ENCODE measurements at places on chromosomes 16 and 17.

- DNase-seq, result no peak
These were observed 19.5 kb upstream of the CDC6 start for GRCh38 chr17:40268141-40268712.

- no peak for DNase-seq
These were observed 7.7 kb upstream of the TMEM100 start for GRCh38 chr17:55730380-55730779.

DNA sequence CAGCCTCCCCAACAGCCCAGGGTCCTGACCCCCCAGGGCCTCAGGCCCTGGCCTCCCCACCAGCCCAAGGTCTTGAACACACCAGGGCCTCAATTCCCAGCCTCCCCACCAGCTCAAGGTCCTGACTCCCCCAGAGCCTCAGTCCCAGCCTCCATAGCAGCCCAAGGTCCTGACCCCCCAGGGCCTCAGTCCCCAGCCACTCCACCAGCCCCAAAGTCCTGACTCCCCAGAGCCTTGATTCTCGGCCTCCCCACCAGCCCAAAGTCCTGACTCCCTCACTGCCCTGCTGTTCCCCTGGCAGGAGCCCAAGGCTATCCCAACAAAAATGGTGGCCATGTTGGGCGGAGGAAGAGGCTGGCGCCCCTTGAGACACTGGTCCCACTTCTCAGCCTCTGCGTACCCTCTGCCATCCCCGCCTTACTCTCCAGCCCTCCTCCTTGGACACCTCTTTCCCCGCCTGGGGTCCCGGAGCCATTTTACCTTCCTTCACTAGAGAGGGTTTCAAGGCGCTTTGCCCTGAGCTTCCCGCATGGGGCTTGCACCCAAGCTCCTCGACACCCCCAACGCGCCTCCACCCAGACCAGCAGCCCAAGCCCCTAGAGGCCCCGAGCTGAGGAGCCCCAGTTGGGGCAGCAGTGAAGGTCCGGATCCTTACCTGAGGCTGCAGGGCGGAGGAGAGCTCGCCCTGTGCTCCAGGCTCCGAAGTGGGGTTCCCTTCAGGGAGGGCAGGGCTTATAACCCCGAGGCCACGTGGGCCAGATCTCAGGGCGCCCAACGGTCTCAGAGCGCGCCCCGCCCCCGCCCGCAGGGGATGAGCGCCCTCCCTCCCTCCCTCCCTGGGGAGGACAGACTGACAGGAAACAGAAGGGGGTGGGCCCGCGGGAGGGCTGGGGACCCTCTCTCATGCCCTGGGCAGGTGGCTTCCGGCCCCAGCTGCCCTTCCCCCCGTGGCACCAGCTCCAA is 3.5 kb upstream of the TSPOAP1 start:
- DNase-seq, result peak; percentile 22

DNA sequence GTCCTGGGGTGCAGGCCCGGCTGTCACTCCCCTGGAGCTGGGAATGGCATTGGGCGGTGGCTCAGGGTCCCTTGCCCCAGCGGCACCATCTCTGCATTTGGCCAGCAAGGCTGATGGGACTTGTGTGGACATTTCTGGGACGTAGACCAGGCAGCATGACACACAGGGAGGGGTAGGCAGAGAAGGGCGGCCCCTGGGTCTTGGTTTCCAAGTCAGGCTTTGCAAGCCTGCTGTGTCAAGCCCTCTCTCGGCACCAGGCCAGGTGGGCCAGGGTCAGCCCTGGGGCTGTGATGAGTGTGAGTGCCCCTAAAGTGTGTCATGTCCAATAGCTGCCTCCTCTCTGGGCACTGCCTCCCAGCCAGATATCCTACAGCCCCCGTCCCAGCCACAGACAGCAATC is 335.2 kb downstream of the SEC14L1 start:
- DNase-seq, result no peak

DNA sequence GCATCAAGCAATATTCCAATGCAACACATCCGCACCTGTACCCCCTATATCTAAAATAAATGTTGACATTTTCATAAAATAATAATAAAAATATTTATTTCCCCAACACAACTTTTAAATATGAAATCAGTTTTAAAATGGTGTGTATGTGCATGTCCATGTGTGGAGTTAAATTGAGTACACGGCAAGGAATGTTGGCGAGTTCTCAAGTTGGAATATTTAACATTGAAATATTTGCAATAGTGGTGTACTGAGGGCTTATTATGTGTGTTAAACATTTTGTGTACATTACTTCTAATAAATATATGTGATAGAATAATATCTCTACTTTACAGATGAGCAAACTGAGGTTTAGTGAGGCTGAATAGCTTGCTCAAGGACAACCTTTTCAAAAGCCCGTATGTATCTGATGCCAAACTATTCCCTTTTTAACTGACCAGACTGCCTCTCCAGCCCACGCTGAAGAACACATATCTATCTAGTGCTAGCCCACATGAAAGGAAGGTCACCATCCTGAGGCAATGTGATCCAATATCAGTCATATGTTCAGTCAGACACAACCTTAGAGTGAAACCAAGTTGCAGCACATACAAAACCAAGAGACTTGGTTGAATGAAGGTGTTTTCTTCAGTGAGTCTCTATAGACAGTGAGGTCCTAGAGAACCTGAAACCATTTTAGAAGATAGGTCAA is 192.2 kb upstream of the CDH11 start:
- DNase-seq, result no peak

Data from NCI-H69 (cell line).